ENCODE measurements at places on chromosomes 16 and 17. TPM values are rescaled to one million over a fixed set of nuclear protein-coding genes. Genes with fewer than 3 reads are reported as not detected.
A peak's percentile ranks its signal among the peaks of the same experiment; 100 is the strongest.

DNA sequence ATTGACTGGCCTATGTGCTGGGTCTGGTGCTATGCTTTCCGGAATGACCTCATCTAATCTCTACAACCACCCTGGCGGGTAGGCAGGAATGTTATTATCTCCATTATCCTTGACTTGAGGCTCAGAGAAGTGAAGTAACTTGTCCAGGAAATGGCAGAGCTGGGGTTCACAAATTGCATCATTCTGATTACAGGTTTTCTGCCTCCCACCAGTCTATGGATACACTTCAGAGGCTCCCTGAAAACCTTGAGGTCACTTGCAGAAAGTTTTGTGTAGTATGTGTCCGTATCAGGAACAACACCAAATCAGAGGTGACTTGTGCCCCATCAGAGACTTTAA, 19.1 kb downstream of the NOD2 start:
- DNase-seq, result no peak

- no peak for DNase-seq
Measured at GRCh38 chr16:8669481-8669880, 4.9 kb upstream of the ABAT start.

GRCh38 chr17:59369031-59369975, 37.8 kb downstream of the YPEL2 start:
- peak; percentile 51 for DNase-seq

Gene TPSAB1
- total RNA-seq, result not detected
